C1 segment of cervical spinal cord (tissue), 14 donors: ENCODE measurements at places on chromosomes 7 and 10.

DNA sequence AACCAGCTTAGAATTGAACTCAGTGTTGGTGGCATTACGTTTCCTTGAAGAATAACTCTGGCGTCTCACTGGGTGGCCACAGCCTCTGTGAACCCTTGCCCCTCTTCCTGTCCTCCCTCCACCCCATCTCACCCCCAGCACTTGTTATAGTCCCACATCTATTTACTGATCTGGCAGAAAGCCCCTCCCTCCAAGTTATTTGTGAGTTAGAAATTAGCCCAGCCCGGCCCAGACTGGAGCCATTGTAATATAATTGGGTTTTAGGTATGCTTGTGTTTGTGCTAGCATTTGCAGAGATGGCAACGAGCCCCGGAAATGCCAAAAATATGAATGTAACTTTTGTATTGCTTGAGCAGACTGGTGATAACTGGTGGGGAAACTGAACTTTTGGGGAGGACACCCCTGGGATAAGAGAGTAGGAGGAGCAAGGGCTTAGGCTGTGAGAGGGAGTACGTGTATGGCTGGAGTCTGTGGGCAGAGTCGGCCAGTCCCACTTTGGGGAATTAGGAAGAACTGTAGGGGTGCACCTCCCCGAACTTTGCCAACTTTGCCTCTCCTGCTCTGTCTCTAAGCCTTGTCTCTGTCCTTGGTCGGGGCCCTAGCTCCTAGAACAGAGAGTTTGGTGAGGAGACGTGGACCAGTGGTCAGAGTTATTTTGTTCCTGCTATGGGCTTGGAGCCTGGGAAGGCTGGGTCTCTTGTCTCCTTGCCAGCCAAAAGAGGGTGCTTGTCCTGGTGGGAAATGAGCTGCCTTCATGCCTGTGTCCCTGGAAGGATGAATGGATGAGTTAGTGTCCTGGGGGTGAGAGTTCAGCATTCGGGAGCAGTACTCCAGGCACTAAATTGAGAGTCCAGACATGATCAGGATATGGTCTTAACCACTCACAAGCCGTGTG lies 19.3 kb upstream of the TRIM8 start:
- DNase-seq, result no peak

GRCh38 chr10:68342909-68343516 lies 10.3 kb upstream of the PBLD start:
- DNase-seq, result no peak

GRCh38 chr10:49783645-49784044 lies 21.5 kb upstream of the OGDHL start:
- no peak for DNase-seq

DNA sequence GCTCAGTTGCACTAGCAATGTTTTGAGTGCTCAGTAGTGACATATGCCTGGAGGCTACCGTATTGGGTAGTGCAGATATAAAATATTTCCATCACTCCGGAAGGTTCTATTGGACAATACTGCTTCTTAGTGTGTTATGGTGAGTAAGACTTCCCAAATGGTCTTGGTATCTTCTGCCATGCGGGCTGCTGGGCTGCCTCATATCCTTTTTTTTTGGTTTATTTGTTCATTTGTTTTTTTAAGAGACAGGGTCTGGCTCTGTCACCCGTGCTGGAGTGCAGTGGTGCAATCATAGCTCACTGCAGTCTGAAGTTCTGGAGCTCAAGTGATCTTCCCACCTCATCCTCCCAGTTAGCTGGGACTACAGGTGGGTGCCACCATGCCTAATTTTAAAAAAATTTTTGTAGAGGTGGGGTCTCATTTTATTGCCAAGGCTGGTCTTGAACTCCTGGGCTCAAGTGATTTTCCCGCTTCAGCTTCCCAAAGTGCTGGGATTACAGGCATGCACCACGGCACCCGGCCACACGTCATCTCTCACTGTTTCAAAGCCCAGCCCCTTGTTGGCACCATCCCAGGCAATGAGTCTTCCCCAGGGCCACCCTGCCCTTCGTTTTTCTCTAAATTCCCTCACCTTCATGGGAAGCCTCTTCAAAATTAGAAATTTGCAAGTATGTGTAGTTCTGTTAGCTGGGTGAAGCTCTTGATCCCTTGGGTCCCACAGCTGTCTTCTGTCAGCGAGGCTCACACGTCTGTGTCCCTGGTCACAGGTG lies 111.0 kb upstream of the KLF14 start:
- no peak for DNase-seq

DNA sequence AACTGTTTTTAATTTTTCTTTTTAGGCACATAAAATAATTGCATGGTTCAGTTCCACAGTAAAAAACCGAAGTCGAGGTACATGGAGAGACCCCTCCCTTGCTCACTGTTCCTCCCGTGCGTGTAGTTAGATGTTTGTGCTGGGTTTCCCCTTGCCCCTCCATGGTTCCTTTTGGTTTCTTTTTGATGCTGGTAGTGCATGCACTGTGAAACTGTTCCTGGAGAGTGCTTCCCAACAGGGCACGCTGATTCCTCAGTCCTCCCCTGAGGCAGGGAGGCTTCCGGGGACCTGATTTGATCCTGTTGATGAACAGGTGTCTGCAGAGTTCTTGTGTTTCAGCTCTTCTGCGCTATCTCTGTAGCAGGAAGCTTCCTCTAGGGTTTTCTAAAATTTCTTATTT lies 69.5 kb downstream of the ADCY1 start:
- DNase-seq, result no peak

DNA sequence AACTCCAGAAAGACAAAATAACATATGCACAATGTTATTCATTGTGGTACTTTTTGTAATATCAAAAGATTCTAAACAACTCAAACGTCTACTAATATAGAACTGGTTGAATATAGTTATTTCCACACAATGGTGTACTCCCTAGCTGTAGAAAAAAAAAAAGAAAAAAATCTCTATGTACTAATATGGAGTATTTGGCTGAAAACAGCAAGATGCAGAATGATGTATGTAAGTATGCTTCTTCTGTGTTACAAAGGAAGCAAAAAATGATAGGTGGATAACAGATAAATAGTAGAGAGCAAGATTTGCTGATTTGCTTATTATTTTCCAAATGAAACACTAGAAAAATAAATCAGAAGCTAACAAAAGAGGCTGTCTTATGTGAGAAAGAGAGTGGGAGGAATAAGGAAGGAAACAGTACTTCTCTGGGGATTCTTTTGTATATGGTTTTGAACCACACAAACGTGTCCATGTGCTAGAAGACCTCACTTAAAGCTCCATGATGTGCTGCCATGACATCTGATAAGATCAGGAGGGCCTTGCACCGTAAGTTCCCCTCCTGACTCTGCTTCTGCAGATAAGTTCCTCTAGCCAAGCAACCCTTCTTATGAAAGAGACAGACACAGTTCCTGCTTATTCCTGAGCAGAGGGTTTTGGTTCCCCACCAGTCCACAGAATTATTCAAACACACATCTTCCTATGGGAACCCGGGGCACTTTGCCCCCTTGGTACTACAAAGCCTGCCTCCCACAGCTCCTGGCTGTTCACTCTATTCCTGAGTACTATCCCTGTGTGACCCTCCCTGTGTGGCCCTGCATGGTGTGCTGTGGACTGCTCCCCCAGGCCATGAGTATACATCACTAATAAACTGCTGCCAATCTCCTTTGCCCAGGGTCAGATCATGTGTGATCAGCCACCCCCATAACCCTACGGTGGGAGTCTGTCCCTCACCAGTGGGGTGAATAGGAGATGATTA lies 159.1 kb downstream of the CCDC71L start:
- DNase-seq, result no peak

- DNase-seq, result no peak
Measured at GRCh38 chr7:135232720-135233119, 918 bp upstream of the STRA8 start.

DNA sequence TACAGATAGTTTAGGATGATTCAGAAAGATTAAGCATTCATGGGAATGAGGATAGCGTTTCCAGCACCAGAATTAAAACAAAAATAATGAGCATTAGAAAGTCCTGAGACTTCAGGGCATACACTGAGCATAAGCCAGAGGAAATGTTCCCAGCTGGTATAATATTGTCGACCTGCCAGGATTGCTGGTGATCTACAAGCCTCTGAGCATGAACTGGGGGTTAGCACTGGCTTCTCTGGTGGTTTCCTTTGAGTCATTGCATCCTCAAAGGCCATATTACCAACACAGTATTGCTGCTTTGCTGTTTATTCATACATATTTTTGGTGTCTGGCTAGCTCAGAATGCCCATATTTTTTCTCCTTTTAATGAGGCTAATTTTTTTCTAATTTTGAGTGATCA lies 10.7 kb upstream of the ATRNL1 start:
- no peak for DNase-seq

DNA sequence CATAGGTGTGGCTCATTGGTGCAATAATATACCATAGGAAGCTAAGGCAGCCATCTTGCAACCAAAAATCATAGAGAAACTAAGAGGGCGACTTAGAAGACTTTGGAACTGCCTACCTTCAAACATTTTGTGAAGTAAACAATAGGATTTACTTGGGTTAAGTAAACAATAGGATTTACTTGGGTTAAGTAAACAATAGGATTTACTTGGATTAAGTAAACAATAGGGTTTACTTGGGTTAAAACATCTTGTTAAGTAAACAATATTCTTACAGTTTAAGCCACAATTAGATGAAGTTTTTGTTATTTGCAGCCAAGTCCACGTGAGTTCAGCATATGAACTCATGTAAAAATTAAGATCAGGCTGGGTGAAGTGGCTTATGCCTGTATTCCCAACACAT lies 722.4 kb upstream of the AUTS2 start:
- DNase-seq, result no peak

DNA sequence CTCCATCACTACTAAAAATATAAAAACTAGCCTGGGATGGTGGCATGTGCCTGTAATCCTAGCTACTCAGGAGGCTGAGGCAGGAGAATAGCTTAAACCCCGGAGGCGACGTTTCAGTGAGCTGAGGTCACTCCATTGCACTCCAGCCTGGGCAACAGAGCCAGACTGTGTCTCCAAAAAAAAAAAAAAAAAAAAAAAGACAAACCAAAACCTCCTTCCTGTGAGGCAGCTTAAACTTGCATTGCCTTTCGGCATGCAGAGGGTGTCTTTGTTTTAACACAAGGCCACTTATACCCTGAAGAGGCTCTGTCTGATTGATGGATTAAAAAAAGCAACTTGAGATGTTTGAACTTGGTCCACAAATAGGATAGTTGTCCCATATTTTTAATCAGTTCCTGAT lies 128.4 kb upstream of the RSU1 start:
- DNase-seq, result no peak

DNA sequence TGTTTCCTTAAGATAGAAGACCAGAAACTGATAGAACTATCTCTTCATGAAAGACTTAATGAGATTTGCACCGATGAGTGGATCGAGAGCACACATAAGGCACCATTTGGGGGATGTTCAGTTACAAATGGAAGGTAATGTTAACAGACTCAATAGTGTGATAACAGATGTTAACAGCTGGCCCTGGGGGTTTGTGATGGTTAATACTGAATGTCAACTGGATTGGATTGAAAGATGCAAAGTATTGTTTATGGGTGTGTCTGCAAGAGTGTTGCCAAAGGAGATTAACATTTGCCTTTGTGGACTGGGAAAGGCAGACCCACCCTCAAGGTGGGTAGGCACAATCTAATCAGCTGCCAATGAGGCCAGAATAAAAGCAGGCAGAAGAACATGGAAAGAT lies 130.5 kb upstream of the DGKB start:
- DNase-seq, result no peak

DNA sequence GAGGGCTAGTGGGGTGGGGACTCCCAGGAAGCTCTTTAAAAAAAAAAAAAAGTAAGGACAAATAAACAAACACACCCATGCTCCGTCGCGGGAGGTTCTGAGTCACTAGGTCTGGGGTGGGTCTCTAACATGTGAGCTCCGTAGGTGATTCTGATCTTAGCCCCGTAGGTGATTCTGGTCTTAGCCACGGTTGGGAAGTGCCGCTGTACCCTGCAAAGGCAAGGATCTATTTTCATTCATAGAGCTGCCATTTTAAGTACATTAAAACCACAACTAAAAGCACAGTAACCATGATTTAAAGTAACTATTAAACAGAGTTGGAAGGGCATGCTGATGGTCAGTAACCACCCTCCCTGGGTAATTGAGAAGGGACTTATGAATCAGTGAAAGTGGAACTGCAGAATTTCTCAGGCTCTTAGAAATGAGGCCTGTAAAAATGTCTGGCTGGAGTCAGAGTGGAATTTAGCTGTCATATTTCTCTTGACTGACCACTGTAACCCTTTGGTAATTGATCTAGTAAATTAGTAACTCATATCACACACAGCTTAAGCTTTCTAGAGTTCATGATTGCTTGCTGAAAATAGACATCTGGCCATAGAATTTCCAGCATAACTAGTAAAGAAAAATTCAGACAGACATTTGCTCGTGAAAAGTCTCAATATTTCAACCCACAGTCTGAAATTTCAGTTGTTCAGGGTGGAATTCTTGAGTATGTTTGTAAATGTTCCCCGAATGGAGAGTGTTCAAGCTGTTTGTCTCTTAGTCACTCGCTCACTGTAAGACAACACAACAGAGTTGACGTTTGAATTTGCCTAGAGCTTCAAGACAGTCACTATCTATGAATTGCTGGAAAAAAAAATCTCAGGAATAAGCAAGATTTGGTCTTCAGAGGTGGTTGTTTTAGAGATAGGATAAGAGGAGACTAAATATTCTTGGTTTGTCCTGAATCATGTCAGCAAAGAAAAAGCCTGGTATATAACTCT lies 34.2 kb upstream of the TCF7L2 start:
- DNase-seq, result no peak

- DNase-seq, result no peak
Measured at GRCh38 chr10:107576746-107577145, 412.2 kb upstream of the SORCS1 start.

DNA sequence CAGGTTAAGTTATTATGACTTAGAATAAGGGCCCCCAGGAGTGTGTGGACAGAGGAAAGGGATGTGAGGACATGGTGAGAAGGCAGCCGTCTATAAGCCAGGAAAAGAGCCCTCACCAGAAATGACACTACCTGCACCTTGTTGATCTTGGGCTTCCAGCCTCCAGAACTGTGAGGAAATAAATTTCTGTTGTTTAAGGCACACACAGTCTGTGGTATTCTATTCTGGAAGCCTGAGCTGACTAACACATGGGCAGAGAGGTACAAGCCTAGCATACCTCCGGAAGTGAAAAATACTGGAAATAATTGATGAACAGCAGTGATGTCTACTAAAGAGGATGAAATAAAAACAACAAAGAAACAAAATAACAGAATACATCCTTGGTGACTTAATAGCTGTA lies 46.1 kb upstream of the GRB10 start:
- no peak for DNase-seq

GRCh38 chr7:26853788-26854393 lies 10.5 kb downstream of the SKAP2 start:
- no peak for DNase-seq

DNA sequence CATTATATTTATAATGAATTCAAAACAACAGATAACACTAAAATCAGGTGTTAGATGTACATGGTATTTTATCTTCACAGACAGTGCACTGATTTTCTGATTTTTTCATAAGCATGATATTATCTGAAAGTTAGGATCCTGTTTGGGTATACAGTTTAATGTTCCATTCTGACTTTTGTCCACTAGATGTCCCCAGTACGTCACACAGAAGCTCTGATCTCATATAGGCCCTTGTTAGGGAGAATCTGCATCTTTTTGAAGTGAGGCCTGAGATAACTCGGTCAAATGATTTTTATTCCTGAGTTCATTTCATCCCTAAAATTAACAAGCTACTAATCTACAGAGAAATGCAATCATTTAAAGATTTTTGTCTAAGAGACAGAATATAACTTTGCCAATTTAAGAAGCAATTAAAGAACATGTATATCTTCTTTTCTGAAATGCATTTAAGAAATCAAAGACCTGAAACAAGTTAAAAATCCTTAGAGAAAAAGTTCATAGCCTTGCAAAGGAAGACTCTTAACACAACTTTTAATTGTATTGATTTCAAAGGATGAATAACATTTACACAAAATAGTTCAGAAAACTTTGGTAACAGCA lies 72.0 kb upstream of the TES start:
- DNase-seq, result no peak
